Thoracic aorta (tissue), 2 donors: ENCODE measurements at places on chromosomes 2 and 18. TPM values are rescaled to one million over a fixed set of nuclear protein-coding genes. Genes with fewer than 3 reads are reported as not detected.

- DNase-seq, result no peak
These were observed 518.7 kb downstream of the TXNL1 start for GRCh38 chr18:56119681-56120080.

The HJURP gene
- total RNA-seq, result 0.95 TPM

The SERPINB5 gene
- 0.63 TPM for total RNA-seq

DNA sequence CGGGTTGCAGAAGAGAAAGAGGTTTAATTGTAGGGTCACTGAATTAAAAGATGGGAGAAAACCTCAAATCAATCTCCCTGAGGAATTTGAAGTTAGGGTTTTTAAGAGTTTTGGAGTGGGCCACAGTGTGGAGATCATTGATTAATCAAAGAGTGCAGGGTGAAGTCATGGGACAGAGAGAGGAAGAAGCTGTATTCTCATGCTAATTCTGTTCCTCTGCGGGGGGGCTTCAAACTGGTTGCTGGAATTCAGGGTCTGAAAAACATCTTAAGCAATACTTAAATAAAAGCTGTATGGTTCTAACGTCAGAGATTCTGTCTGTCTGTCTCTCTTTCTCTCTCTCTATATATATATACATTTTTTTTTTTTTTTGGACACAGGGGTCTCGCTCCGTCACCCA, 169.8 kb upstream of the SPATS2L start:
- DNase-seq, result no peak

The ZNF396 gene
- 4.1 TPM for total RNA-seq

The COL3A1 gene
- total RNA-seq, result 734 TPM

GRCh38 chr2:227415538-227416424, 28.0 kb upstream of the SCYGR1 start:
- DNase-seq, result no peak

DNA sequence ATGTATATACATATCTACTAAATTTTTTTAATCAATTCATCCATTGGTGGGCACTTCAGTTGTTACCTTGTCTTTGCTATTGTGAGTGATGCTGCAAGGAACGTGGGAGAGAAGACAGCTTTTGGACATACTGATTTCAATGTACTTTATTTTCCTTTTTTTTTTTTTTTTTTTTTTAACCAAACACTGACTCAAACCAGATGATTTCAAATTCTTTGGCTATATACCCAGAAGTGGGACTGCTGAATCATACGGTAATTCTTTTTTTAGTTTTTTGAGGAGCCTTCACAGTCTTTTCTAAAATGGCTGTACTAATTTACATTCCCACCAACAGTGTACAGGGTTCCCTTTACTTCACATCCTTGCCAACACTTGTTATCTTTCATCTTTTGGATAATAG, 204.7 kb downstream of the INSIG2 start:
- DNase-seq, result no peak

DNA sequence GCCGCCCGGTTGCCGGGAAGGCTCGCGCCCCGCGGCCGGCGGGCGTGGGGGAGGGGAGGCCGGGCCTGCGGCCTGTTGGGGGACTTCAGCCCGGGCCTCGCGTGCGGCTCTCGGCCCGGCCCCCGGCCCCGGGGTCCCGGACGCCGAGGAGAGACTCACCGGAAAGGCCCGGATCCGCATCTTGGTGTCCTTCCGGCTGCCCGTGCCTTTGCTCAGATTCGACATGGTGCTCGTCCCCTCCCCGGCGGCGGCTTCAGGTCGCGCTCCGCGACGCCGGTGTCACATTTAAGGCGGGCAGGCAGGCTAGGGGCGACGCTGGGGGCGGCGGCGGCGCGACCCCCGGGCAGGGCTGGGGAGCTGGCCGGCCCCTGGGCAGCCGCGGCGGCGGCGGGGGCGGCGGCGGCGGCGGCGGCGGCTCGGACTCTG, 365 bp downstream of the CUL3 start:
- no peak for DNase-seq

- DNase-seq, result no peak
These were observed 15.3 kb downstream of the SIX3 start for GRCh38 chr2:44956843-44957242.

The GAD1 gene
- 5.5 TPM for total RNA-seq

The IL1R2 gene
- 47.7 TPM for total RNA-seq

GRCh38 chr2:23015651-23016200, 369.3 kb upstream of the KLHL29 start:
- no peak for DNase-seq

The YPEL5 gene
- total RNA-seq, result 103 TPM

- DNase-seq, result no peak
These were observed 582.6 kb downstream of the CNTNAP5 start for GRCh38 chr2:124607679-124608078.

- no peak for DNase-seq
These were observed 133.2 kb downstream of the ACKR3 start for GRCh38 chr2:236702657-236703372.

The FOXI3 gene
- not detected for total RNA-seq

The ERMN gene
- total RNA-seq, result not detected

The SAG gene
- total RNA-seq, result not detected

DNA sequence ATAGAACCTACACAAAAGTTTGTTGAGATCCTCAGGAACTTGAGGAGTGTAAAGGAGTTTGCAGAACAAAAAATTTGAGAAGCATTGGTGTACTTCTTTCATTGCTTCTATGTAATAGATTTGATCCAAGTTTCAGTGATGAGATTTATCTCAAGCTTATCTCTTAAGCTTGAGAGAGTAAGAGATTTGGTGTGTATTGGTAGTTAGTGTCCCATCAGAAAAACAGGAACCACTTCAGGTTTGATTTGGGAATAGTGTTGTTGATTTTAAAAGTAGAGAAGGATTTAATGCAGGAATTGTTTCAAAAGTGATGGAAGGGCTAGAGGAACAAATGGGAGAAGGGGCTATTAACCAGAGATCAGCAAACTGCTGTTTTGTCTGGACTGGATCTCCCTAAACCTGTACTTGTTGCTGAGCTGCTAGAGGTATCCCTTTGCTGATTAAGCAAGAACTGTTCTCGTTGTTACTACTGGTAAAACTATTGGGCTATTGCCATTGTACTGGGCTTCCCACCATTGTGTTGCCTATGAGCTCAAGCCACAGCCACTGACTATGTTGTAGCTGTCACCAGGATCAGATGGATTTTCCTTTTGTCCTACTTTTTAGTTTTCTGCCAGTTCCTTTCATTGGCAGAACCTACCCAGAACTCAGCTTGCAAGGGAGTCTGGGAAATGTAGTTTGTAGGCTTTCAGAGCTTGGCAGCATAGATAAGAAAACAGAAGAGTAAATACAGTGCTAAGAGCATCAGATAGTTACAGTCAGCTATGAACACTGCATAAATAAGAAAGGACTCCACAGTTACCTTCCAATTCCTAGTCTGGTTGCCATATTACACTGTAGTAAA, 39.3 kb downstream of the RAB10 start:
- DNase-seq, result no peak

DNA sequence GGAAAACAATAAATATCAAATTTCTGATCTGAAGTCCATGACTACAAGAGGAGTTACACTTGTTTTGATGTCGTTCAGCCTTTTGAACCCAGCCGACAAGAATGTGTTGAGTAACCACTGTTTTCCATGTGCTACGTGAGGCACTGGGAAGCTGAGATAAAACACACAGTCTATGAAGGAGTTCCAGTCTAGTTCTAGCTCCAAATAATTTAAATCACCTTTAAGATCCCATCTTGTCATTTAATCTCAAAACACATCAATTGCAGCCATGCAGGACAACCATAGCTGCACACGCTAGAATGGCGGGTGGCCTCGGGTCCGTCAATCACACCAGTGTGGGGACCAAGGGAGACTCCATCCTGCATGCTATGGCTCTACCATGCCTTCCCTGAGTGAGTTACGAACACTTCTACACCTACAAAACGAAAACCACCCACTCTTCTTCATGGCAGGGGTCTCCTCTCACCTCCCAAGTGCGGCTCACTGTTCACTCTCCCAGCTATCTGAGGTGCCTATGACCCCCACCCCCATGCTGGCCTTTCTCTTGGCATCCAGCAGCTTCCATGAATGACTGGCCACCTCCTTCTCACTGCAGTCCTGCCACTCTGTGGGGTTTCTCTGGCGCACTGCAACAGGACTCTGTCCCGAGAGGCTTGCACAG, 3.8 kb downstream of the FHL2 start:
- no peak for DNase-seq

The UGT1A4 gene
- total RNA-seq, result not detected

GRCh38 chr2:212737392-212738172, 199.0 kb upstream of the ERBB4 start:
- DNase-seq, result no peak

DNA sequence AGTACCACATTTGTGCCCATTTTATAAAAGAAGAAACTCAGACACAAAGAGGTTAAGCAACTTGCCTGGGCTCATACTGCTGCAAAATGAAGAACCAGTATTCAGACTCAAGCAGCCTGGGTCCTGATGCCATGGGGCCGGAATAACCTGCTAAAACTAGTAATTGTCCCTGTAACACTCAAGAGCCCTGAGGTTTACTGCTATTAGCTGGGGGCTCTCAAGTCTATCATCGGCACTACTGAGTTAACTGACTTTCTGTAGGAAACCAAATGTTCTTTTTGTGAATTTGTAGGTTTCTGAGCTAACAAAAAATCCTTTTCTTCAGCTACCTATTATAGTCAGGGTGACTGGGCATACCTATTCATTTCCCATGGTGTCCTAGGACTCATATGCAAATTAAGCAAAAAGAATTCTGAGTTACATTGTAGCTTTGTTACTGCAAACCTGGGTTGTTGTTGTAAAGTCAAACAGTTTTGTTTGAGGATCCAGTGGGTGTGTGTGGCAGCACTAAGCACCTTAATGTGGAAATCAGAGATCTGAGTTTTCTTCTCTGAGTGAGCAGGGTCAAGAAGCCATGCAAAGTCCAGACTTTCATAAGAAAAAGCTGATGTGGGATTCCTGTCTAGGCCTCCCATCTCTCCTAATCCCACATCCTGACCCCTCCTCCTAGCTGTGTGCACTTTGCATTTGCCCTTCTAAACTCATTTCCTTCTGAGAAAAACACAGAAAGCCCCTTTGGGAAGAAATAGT, 72.4 kb upstream of the TNP1 start:
- DNase-seq, result no peak

GRCh38 chr18:832085-832681, 20.1 kb upstream of the YES1 start:
- no peak for DNase-seq

DNA sequence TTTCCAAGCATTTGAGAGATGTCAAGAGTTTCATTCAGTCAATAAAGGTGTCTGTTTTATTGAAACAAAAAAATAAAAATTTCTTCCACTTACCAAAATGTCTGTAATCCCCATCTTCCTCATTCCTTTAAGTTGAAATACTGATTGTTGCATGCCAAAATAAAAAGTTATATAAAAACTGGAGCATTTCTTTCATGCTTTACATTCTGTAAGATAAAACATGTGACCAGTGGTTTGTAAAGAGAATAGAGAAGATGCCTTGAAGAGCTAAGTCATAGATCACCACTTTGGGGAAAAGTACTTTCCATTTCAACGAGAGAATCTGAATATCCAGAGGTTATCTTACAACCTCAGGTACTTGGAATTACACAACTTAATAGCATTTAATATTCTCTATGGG, 35.9 kb upstream of the MYO1B start:
- DNase-seq, result no peak

GRCh38 chr2:133952420-133952819, 301.5 kb upstream of the MGAT5 start:
- no peak for DNase-seq

GRCh38 chr2:17620841-17621240, 80.3 kb downstream of the VSNL1 start:
- DNase-seq, result no peak

The ASPRV1 gene
- 3.2 TPM for total RNA-seq

The COLEC11 gene
- 22.5 TPM for total RNA-seq

- no peak for DNase-seq
These were observed 242.7 kb downstream of the CNTNAP5 start for GRCh38 chr2:124267794-124268193.

- DNase-seq, result no peak
These were observed 1.1 kb upstream of the NEMP2 start for GRCh38 chr2:190535586-190535985.

GRCh38 chr2:118761771-118762170, 85.7 kb downstream of the EN1 start:
- DNase-seq, result no peak

The DHRS9 gene
- 0.95 TPM for total RNA-seq

- DNase-seq, result no peak
These were observed 1206.8 kb upstream of the NRXN1 start for GRCh38 chr2:52238782-52239181.

DNA sequence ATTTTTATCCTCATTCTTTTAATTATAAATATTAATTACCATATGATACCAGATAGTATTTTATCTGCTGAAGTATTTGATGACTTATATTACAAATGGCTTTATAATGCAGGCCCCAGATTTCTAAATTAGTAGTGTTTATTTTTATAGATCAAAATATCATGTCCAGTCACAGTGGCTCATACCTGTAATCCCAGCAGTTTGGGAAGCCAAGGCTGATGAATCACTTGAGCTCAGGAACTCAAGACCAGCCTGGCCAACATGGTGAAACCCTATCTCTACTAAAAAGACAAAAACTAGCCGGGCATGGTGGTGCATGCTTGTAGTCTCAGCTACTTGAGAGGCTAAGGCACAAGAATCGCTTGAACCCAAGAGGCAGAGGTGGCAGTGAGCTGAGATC, 100.1 kb upstream of the ARHGAP15 start:
- DNase-seq, result no peak

The FAP gene
- total RNA-seq, result 37.6 TPM

The GREB1L gene
- 12.7 TPM for total RNA-seq

GRCh38 chr2:85788603-85789002, 34.8 kb downstream of the ATOH8 start:
- DNase-seq, result no peak

GRCh38 chr2:236393101-236393500, 128.9 kb upstream of the ASB18 start:
- no peak for DNase-seq

GRCh38 chr18:29780816-29781215, 1261.7 kb downstream of the DSC3 start:
- DNase-seq, result no peak

GRCh38 chr2:197297772-197298318, 12.7 kb downstream of the ANKRD44 start:
- no peak for DNase-seq

The CCDC68 gene
- total RNA-seq, result 18.4 TPM

DNA sequence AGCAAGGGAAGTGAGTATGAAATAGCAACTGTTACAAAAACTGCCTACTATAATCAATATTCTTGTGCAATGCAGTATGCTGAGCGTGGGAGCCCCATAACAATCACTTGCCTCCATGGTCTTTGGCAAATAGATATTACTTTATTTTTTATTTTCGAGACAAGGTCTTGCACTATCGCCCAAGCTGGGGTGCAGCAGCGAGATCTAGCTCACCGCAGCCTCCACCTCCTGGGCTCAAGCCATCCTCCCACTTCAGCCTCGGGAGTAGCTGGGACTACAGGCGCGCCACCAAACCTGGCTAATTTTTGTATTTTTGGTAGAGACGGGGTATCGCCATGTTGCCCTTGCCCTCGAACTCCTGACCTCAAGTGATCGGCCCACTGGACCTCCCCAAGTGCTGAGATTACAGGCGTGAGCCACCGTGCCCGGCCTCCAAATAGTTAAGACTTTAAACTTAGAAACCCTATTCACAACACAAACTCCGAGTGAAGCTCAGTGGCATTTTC, 1.2 kb upstream of the CCNT2 start:
- no peak for DNase-seq

- DNase-seq, result no peak
These were observed 672.1 kb downstream of the STK39 start for GRCh38 chr2:167575276-167575675.
